Stomach (tissue), 19 donors: ENCODE measurements at places on chromosomes 16 and 17. TPM values are rescaled to one million over a fixed set of nuclear protein-coding genes. Genes with fewer than 3 reads are reported as not detected.
A peak's percentile ranks its signal among the peaks of the same experiment; 100 is the strongest.

DNA sequence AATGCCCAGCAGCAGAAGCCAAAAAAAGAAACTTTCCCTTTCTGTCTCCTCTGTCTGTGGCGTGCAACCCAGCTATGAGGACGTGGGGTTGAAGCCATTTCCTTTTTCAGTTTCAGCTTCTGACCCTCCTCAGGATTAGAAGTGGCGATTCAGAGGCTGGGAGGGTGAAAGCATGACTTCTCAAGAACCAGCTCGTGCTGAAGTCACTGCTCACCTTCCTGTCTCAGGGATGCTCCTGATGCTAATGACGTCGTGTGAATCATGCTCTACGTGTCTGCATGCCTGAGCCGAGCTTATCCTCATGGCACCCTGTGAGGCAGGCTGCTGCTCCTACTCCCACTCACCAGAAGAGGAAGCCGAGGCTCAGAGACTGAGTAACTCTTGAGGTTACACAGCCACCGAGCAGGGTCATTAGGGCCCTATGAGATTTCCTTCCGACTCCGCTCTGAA is 5.7 kb upstream of the LPO start:
- H3K27me3 ChIP-seq = peaks cover 9% of the 10 kb centered on the region
- H3K36me3 ChIP-seq = no peaks in the 10 kb centered on the region
- H3K27ac ChIP-seq = no peak overlapping the region
- H3K4me3 ChIP-seq = no peak overlapping the region

TTLL6 gene
- not detected for total RNA-seq

TOM1L1 gene
- total RNA-seq = 19.4 TPM

CDRT4 gene
- total RNA-seq = 4.9 TPM

B9D1 gene
- total RNA-seq = 10.9 TPM

DNA sequence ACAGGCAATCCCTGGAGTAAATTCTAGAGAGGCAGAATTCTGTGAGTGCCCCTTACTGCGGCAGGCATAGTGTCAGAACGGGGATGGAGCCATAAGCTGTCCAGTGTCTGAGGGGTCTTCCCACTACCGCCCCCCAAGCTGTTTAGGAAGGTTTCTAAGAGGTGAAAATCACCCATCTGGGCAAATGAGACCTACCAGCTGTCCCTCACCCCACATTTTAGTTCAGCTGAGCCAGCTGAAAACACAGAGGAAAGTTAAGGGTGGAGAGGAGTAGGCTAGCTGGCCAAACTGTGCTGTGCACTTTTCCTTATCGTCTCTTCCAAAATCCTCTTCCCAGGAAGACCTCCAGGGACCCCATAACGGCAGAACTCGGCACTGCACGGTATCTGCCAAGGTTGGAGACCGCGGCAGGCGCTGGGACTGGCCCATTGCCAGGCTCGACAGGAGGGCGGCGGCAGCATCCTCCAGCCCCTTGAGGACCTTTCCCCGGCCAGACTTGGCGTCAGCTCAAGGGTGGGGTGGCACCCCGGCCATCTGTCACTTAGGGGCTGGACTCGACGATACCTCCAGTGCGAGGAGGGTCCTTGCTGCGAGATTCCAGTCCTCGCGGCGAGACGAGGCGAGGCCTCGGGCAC is 955 bp downstream of the ACLY start:
- peaks cover 7% of the 10 kb centered on the region for H3K36me3 ChIP-seq
- peaks cover 42% of the 10 kb centered on the region for H3K4me1 ChIP-seq
- H3K27ac ChIP-seq = peak overlapping the region; percentile 94

DNA sequence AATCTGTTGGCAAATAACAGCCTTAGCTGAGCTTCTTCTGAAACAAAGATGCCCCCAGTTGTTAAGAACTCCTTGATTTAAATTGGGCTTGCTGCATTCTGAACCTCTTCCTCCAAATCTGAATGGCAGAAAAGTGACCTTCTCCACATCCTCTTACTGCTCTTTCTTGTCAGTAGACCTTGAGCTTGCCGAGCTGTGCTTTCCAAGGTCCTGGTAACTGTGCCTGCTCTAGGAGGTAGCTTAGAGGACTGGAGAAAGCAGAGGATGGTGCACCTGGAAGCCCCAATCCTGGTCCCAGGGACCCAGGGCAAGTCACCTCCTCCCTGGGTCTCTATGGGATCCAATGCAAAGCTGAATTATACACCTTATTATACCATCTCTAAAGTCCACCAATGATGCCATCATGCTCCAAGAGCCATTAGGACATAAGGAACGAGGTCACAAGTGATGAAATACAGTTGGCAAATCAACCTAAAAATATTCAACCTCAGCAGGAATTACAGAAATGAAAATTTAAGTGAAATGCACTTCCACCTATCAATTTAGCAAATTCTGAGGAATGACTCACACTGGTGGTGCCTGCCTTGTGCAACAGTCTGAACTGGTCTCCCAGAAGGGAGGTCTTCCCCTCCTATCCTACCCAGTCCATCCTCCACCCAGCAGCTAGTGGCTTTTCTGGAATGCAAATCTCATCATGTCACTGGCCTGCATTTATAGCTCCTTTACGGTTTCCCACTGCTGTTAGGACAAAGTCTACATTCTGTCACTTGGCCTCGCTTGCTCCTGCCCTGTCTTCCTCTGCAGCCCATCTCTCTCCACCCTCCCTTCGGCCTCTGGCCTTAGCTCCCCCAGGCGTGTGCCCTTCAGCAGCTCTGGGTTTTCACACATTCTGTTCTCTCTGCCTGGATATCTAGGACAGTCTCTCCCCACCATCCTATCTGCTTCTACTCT is 36.6 kb downstream of the TOM1L2 start:
- no peak overlapping the region for H3K4me3 ChIP-seq
- no peak overlapping the region for H3K27ac ChIP-seq
- H3K27me3 ChIP-seq = no peaks in the 10 kb centered on the region
- peaks cover 16% of the 10 kb centered on the region for H3K4me1 ChIP-seq
- H3K36me3 ChIP-seq = no peaks in the 10 kb centered on the region
- DNase-seq = no peak

GRCh38 chr17:79019632-79020584 is 4.1 kb upstream of the C1QTNF1 start:
- no peaks in the 10 kb centered on the region for H3K27me3 ChIP-seq
- DNase-seq = peak; percentile 71
- H3K4me1 ChIP-seq = peaks cover 52% of the 10 kb centered on the region

- DNase-seq = no peak
- H3K4me3 ChIP-seq = no peak overlapping the region
Observed at GRCh38 chr16:56019274-56019673, 144.1 kb upstream of the CES5A start.

DNA sequence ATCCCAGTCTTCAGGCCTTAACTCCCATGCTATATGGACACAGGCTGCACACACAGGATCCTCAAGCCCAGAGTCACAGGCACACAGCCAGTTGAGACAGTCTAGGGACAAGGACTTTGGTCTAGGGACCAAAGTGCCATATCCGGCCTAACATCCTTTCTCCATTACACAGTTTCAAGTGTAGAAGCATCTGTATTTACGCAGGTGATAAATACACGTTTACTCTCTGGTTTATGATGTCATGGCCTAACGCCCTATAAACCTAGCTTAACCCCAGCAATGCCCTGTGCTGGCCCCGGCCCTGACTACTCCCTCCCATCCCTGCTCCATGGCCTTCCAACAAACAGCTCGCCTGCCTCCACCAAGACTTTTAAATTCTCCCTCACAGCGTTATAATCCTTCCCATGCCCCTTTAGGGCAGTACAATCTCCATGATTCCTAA is 17.1 kb downstream of the CUEDC1 start:
- H3K36me3 ChIP-seq = no peaks in the 10 kb centered on the region
- H3K27ac ChIP-seq = peak overlapping the region; percentile 8
- H3K4me1 ChIP-seq = peaks cover 98% of the 10 kb centered on the region

DNA sequence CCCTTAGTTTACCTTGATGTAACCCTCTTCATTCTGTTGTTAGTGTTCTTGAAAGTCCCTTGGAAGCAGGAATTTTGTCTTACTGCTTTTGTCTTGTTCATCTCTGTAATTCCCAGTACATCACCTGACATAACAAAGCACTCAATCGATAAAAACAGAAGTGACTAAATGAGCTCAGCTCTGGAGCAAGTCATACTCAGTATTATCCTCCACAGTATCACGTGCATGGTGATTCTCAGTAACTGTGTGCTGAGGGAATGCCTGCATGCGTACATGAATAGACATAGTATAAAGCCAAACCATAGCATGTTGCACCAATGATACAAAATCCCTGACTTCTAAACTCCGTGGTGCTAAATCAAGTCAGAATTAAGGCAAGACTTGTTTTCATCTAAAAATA is 7.2 kb downstream of the KRT38 start:
- H3K4me1 ChIP-seq = no peaks in the 10 kb centered on the region
- H3K27ac ChIP-seq = no peak overlapping the region
- no peak overlapping the region for H3K4me3 ChIP-seq
- no peaks in the 10 kb centered on the region for H3K27me3 ChIP-seq
- peak; percentile 28 for DNase-seq
